GM12878 (cell line): ENCODE measurements at places on chromosomes 1 and 21.

GRCh38 chr1:82721702-82722101 is 921.0 kb downstream of the ADGRL2 start:
- DNase-seq: no peak

- no peak for DNase-seq
These were observed 86.9 kb upstream of the UBE2U start for GRCh38 chr1:64116537-64116936.

GRCh38 chr1:62312698-62313097 is 6.5 kb downstream of the KANK4 start:
- DNase-seq: no peak

- DNase-seq: no peak
These were observed 31.7 kb upstream of the CACYBP start for GRCh38 chr1:174967845-174968705.

DNA sequence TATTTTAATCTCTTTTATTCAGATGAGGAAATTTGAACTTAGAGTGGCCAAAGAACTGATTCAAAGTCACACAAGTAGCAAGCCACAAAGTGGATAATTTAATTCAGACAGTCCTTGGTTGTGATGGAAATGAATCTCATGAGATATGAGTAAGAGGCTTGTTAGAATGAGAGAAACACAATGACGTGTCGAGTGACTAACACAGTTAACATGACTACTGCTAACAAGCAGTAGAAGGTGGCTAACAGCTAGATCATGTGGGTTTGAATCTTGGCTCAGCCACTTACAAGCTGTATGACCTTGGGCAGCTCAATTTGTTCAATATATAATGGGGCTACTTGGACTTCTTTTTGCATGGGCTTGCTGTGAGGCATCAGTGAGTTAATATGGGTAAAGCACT is 104.5 kb upstream of the LMO4 start:
- DNase-seq: no peak

GRCh38 chr1:116571215-116571919 is 541 bp upstream of the CD58 start:
- DNase-seq: no peak

- no peak for DNase-seq
These were observed 84.6 kb downstream of the SYT2 start for GRCh38 chr1:202625416-202626360.

- no peak for DNase-seq
These were observed 36.1 kb downstream of the SLX9 start for GRCh38 chr21:44975720-44976555.

- DNase-seq: no peak
These were observed 153.4 kb downstream of the SIPA1L2 start for GRCh38 chr1:232476538-232476950.

GRCh38 chr1:184888505-184888904 is 85.8 kb downstream of the NIBAN1 start:
- no peak for DNase-seq

DNA sequence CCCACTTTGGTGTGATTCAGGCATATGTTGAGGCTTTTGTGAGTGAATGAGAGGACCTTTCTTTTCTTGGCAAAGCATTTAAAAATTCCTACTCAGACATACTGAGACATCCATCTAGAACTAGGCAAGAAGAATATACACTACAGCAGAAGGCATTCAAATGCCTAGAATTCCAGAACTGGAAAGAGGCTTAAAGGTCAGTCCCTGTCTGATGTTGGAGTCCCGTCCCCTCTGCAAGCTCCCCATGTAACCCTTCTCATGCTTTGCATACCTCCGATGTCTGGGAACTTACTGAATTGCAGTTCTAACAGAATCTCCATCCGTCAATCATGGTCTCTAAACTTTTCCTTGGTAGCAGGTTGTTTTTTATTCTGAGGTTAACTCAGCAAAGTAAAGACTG is 152.9 kb downstream of the ATP6V1G3 start:
- DNase-seq: no peak

DNA sequence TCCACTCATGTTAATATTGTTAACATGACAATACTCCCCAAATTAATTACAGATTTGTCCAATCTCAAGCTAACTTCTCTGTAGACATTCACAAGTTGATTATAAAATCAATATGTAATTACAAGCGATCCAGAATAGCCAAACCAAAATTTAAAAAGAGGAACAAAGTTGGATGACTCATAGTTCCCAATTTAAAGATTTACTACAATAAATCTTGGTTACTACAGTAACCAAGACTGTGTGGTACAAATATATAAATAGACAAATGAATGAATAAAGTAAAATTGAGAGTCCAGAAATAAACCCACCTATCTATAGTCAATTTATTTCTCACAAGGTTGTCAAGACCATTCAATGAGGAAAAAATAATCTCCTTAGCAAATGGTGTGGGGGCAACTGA is 7.1 kb upstream of the KRTAP10-4 start:
- DNase-seq: no peak

- no peak for DNase-seq
These were observed 129.9 kb downstream of the DSCAM start for GRCh38 chr21:40717028-40717427.

DNA sequence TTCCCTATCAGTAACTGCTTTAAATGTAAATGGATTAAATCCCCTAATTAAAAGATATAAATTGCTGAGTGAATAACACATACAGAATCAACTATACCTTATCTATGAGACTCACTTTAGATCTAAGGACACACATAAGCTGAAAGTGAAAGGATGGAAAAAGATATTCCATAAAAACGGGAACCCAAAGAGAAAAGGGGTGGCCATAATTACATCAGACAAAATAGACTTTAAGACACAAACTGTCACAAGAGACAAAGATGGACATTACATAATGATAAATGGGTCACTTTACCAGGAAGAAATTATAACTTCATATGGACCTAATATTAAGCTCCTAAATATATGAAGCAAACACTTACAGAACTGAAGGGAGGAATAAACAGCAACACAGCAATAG is 59.2 kb downstream of the SLC25A24 start:
- DNase-seq: no peak

GRCh38 chr1:110091381-110091780 is 20.9 kb upstream of the UBL4B start:
- no peak for DNase-seq

- no peak for DNase-seq
These were observed 212.2 kb downstream of the URB2 start for GRCh38 chr1:229838204-229838603.

GRCh38 chr1:82534996-82535395 is 734.3 kb downstream of the ADGRL2 start:
- DNase-seq: no peak

- DNase-seq: no peak
These were observed 32.8 kb downstream of the ABCG1 start for GRCh38 chr21:42251654-42252324.

DNA sequence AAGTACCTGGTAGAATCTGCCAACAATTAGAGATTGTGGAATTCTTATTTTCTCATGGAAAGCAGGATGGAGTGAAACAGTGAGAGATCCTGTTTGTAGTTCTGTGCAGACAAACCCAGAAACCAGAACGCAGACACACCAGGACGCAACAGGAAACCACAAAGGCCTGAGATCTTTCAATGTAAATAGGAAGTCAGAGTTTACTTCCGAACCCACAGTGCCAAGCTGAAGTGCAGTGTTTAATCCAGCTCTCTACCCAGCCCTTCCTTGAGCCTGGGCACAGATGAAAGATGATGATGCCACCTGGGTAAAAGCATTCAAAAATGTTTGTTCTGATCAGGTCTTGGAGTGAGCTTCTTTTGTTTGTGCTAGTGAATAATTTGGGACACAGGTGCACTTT is 244.2 kb upstream of the HOOK1 start:
- no peak for DNase-seq

DNA sequence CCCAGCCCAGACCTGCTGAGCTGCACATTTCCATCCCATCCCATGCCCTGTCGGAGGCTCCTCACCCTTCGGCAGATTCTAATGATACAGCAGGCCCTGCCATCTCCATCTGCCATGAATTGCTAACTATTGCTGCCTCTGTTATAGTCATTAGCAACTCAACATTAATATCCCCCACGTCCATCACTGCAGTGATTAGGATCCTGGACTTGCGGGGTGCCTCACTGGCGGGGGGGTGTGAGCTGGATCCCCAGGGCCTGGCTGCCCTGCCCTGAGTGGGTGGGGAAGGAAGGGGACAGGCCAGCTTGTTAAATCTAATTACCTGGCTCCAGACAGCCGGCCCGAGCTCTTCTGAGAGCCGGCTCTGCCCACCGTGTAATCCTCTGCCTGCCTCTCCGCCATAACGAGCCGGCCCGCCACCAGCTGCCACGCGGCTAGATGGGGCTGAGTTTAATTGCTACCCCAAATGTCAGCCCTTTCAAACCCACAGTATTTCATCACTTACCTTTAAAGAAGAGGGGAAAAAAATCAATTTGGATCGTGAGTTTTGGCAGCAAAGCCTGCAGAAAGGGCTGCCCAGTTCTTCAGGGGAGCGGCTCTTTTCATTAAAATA is 227.3 kb upstream of the CSF3R start:
- no peak for DNase-seq

GRCh38 chr1:220680085-220680687 is 10.0 kb upstream of the C1orf115 start:
- DNase-seq: no peak

DNA sequence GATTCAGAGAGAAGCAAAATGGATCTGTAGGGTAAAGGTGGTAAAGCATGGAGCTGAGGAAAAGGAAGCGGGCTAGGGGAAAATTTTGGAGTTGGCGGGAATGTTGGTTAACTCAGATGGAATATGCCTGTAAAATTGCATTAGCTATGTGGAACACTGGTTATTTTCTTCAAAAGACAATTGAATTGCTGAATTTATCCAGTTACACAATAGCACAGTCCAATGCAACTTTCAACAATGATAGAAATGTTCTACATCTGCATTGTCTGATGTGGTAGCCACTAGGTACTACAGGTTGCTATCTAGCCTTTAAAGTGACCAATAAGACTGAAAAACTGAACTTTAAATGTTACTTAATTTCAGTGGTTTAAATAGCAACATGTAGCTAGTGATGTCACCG is 315.2 kb downstream of the ASTN1 start:
- DNase-seq: no peak

GRCh38 chr1:209646558-209646957 is 5.7 kb downstream of the LAMB3 start:
- DNase-seq: no peak

GRCh38 chr1:157739229-157739901 is 37.6 kb downstream of the FCRL2 start:
- DNase-seq: no peak

GRCh38 chr1:194062526-194062925 is 876.1 kb upstream of the B3GALT2 start:
- no peak for DNase-seq

DNA sequence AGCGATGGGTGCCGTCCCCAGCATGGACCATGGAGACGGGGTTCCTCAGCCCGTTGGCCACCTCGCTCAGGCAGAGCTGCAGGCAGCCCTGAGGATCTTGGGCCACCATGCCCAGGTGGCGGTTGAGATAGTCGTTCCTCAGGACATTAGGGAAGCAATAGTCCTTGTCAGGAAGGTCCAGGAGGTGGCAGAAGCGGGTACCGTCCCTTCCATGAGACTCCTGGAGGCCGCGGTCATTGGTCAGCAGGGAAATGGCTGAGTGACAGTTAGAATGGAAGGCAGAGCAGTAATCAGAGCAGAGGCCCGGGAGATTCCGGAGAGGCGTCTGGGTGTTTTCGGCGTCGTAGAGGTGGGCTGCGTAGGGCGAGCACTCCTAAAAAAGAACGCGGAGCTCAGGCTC is 4.1 kb downstream of the HHIPL2 start:
- DNase-seq: no peak

- no peak for DNase-seq
These were observed 17.1 kb downstream of the VN1R5 start for GRCh38 chr1:247273013-247273412.

DNA sequence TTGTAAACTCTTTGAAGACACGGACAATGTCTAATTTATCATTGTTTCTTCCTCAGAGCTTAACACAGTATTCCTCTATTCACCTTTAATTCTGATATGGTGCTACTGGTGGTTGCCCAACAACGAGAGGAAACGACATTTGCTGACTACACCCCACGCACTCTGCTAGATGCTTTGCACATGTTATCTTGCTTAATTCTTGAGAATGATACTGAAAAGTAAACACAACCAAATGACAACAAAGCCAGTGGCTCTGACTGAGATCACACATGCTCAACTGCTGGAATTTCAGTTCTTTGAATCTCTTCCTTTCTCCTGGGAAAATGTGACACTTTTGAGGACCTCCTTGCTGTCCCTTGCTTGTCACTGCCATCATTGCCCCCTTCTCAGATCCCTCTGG is 37.2 kb upstream of the DDAH1 start:
- no peak for DNase-seq

- DNase-seq: no peak
These were observed 36.0 kb downstream of the PTPRU start for GRCh38 chr1:29272147-29272907.

GRCh38 chr1:224404916-224405603 is 29.5 kb downstream of the WDR26 start:
- no peak for DNase-seq

DNA sequence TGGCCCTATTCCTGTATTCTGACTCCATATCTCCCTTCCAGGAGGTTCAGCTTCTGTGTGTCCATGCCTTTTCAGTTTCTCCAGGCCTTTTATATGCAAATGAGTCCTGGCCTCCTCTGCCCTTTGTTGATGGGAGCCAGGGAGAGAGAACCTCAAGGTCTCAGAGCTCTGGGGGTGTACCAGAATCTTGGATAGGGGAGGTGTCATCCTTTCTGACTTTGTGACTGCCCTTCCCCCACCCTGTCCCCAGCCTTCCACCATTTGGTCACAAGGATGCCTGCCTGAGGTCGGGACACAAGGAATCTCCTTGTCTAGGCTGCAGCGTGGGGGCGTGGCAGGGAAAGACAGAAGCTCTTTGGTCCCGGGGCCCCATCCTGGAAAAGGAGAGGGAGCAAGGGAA is 18.6 kb downstream of the LURAP1 start:
- DNase-seq: no peak

DNA sequence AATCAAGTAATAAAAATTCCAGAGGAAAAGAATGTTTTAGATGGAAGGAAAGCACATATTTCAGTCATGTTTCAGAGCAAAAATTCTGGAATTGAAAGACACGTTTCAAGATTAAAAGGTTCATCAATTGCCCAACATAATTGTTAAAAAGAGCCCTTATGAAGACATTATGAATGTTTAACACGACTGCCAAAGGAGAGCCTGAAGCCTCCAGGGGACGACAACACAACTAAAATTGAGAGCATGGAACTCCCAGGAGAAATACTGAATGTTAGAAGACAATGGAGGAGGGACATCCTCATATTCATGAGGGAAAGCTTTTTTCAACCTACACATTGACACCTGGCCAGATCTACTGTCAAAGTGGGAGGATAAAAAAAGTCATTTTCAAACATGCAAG is 16.0 kb downstream of the OR2T11 start:
- DNase-seq: no peak

- no peak for DNase-seq
These were observed 47.6 kb upstream of the HOOK1 start for GRCh38 chr1:59767119-59767518.

GRCh38 chr1:58816072-58816746 is 32.4 kb upstream of the JUN start:
- peak; percentile 53 for DNase-seq

GRCh38 chr21:38188037-38188436 is 68.8 kb upstream of the KCNJ15 start:
- no peak for DNase-seq

- no peak for DNase-seq
These were observed 25.3 kb downstream of the CDCA8 start for GRCh38 chr1:37717631-37718030.

GRCh38 chr1:23600283-23600682 is 41.0 kb upstream of the ID3 start:
- DNase-seq: peak; percentile 74

- no peak for DNase-seq
These were observed 538.0 kb downstream of the LTN1 start for GRCh38 chr21:28454564-28455252.
